ENCODE measurements at places on chromosomes 6 and 20.

- no peak for DNase-seq
Observed at GRCh38 chr20:34096699-34097444, 15.2 kb downstream of the EIF2S2 start.

- DNase-seq: no peak
Observed at GRCh38 chr20:17690144-17690543, 8.1 kb upstream of the RRBP1 start.

- DNase-seq: no peak
Observed at GRCh38 chr20:23088866-23089265, 2.7 kb upstream of the CD93 start.

DNA sequence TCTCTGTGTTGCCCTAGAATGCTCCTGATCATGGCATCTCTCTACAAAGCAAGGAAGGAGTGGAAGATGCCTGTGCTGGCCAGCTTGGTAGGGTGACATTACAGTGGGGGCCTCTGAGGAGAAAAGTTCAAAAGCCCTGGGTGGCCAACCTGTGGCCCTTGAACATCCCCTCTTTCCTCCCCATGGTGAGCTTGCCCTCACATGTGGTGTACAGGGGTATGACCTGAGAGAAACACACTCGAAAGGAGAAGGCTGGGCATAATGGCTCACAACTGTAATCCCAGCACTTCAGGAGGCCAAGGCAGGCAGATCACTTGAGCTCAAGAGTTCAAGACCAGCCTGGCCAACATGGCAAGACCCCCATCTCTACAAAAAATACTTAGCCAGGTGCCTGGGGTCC is 36.6 kb upstream of the SCAF8 start:
- DNase-seq: no peak

- DNase-seq: no peak
Observed at GRCh38 chr20:4953881-4954280, 47.4 kb downstream of the SLC23A2 start.

Data from amygdala (tissue), 56 donors.